AG20443 (cell line): ENCODE measurements at places on chromosomes 6 and 20.

- no peak for DNase-seq
These were observed 154.6 kb upstream of the SOX4 start for GRCh38 chr6:21438986-21439352.

DNA sequence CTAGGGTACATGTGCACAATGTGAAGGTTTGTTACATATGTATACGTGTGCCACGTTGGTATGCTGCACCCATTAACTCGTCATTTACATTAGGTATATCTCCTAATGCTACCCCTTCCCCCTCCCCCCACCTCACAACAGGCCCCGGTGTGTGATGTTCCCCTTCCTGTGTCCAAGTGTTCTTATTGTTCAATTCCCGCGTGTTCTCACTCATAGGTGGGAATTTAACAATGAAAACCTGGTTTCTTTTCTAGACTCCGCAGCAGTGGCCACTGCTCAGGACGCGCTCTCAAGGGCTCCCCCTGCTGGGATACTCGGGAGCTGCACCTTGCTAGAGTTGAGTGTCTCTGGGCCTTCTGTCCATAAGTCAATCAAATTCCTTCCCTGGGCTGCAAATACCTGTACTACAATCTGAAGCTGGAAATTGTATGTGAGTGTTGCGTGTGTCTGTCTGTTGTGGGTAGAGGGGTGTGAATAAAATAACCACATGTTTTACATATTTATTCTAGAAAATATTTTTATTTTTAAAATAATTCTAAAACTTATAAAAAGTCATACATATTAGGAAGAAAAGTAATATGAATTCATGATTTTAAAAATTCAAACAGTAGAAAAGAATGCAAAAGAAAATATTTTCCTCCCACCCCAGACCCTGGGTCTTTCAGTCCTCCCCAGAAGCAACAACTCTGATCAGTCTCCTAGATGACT, 8.2 kb upstream of the CEP250 start:
- peak; percentile 81 for DNase-seq

- DNase-seq, result no peak
These were observed 4.9 kb downstream of the SDCBP2 start for GRCh38 chr20:1323830-1324597.

GRCh38 chr6:112362027-112362795, 15.1 kb downstream of the RFPL4B start:
- no peak for DNase-seq

DNA sequence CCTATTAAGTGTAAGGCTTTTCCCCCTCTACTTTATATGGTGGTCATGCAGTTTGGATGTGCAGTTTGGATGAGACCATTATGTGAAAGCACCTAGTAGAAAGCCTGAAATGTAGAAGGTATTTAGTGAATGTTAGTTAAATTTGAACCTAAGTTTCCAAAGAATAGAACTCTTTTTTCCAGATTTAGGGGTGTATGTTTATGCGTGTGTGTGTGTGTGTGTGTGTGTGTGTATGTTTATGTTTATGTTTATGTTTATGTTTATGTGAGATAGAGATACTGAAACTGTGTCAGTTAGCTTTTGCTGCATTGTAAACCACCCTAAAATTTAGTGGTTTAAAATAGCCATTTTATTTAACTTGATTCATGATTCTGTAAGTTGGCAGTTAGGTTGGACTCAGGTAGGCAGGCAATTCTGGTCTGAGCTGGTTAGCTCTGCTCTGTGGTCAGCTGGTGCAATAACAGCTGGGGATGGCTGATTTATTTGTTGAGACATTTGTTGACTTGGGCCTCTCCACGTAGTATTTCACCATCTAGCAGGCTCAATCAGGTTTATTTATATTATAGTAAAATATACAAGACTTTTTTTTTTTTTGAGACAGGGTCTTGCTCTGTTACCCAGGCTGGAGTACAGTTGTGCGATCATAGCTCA, 54.0 kb downstream of the STK4 start:
- DNase-seq, result no peak

GRCh38 chr6:140809694-140810101, 1323.0 kb upstream of the GJE1 start:
- no peak for DNase-seq

- no peak for DNase-seq
These were observed 92.5 kb downstream of the SLC24A3 start for GRCh38 chr20:19304886-19305415.

- peak; percentile 48 for DNase-seq
These were observed 221.2 kb downstream of the FNDC1 start for GRCh38 chr6:159390381-159390780.

- DNase-seq, result no peak
These were observed 145.8 kb downstream of the MRPL14 start for GRCh38 chr6:43981363-43981990.

DNA sequence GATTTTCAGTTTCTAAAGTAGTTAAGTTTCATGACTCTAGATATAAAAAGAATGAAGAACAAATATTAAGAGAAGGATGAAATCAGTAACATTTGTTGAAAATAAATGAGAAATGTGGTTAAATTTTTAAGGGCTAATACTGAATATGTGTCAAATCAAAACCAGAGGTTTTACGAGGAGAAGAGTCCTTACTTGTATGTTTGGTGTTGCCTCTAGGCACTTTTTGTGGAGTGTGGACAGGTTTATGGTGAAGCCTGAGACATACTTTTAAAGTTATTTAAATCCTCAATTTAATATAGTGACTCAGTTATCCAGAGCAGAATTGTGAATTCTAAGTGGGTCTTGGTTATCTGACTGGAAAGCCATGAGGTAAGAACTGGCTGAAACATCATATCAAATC, 68.7 kb downstream of the COL19A1 start:
- DNase-seq, result no peak

GRCh38 chr6:153621491-153621890, 417.5 kb upstream of the OPRM1 start:
- DNase-seq, result no peak

DNA sequence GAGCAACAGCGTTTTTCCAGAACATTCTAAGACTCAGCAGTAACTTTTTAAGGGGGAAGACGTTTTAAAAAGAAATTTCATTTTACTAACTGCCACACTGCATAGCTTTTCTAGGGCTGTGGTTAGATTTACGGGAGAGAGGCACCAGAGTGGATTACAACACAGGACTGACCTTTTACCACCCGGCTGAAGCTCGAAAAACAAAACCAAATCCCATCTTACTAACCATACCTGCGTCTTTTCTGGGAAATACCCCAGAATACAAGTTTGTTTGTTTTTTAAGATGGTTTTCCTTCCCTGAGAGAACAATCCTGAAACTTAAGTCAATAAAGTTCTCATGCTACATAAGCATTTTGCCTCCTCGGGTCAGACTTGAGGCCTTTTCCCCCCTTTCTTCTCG, 209.3 kb upstream of the SOX4 start:
- DNase-seq, result peak; percentile 47

GRCh38 chr6:24428615-24429014, 25.9 kb downstream of the MRS2 start:
- DNase-seq, result peak; percentile 32

GRCh38 chr6:160386869-160387530, 38.8 kb downstream of the SLC22A3 start:
- no peak for DNase-seq

GRCh38 chr20:50373674-50374286, 136.4 kb upstream of the PTPN1 start:
- no peak for DNase-seq

DNA sequence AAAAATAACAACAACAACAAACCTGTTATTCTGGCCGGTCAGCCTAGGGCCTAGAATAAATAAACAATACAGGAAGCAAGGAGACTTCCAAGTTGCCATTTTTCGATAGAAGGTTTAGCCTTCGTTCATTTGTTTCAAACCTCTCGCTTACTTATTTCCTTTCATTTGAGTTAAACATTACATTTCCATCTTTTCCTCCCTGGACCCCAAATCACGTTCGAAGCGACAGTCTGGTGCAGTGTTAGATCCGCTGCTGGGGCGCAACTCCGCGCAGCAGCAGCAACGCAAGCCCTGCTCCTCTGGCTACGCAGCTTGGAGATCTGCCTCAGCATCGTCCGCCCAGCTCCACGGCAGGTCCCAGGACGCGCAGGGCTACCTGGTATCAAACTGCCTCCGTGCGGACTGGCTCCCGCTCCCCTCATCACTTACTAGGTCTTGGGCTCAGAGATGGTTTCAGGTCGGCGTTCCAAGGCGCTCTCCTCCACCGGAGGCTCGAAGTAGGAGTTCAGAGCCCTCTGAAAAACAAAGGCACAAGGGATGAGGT, 530 bp downstream of the TDP2 start:
- peak; percentile 55 for DNase-seq

DNA sequence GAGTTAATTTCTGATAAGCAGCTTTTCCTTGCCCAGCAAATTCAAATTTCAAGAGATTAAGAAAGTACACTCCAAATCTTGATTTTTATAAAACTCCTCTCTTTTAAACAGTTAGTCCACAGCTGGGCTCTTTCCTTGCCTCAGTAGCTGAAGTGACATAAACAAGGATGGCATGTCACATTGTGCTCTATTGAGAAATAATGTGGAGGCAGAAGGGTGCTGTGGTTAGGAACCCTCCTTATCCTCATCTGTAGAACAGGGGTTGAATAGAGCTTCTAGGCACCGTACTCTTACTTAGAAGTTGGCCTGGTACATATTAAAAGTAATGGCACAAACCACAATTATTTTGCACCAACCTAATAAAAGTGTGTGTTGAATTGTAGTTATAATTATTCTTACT, 70.3 kb downstream of the RSPO3 start:
- DNase-seq, result no peak

DNA sequence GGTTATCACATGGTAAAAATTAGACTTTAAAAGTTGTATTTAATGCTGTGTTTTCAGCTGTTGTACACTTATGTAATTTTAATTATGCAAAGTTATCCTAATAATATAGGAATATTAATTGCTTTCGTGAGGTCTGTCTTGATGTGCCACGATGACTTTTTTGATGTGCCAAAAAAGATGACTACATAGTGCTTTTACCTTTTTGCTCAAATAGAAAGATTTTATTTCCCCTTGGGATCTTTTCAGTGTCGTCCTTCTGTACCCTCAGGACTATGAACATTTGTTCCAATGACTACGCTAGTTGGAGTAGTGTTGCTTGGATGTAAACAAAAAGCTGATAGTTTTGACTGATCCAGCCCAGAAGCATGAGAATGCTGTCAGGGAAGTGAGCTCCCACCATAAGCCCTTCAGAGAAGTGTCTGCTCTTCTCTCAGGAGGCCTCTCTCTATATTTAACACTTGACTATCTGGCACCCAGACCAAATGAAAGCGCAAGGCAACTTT, 1.2 kb upstream of the CD164 start:
- DNase-seq, result no peak

DNA sequence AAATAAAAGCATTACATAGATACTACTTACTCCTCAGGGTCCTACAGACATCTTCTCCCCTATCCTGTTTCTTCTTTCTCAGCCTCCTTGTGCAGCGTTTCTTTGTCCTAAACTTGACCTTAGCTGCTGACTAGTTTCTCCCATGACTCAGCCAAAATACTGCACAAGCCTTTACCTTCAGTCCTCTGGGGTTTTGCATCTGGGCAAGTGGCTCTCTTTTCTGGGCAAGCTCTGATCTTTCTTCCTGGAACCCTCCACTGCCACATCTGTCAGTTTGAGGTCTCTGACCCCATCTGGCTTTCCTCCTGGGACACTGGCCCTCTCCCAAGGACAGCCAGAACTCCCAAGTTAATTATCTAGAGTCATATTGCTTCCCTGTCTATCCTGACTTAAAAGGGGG, 838.4 kb downstream of the DHX35 start:
- peak; percentile 70 for DNase-seq

DNA sequence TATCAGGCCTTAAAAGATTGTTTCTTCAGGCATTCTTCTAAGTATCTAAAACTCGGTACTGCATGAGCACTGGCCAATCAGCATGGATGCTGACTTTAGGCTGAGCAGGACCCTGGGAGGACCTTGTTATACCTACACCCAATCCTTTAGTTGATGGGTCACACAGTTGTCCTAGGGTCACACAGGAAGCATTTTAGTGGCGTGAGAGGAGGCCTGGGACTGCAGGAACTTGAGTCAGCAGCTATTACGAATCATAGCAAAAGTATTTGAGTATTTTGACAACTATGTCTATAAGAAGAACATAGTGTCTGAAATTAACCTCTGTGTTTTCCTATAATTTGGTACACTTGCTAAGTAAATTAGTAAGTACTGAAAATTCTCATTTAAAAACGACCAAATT, 741.4 kb downstream of the HACE1 start:
- DNase-seq, result peak; percentile 18

GRCh38 chr6:36345681-36346466, 9.2 kb upstream of the BNIP5 start:
- DNase-seq, result no peak

DNA sequence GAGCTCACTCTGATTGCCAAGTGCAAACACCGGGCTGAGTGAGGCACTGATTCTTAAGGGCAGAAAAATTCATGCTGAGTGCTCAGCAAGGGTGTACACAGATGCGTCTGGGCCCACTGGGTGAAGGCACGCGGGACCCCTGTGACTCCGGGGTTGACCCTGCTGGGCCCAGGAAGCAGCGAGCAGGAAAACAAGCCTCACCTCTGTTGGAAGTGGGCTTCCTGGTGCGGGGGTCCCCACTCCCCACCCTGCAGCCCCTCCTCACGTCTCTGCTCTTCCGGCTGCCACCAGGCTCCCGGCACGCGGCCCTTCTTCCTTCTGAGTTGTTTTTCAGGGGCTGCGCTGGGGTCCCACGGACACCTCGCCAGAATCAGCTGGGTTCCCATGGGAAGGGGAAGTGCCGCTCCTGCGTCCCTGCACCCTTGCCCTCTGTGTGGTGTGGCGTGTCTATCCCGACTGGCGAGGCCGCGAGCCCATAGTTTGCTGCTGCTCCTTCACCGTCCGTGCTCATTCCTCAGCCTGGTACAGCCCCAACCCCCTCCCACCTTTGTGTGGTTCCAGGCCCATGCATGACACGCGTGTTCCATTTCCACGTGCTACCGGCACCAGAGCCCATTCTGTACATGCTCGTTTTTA, 80.6 kb upstream of the BHLHE23 start:
- no peak for DNase-seq

DNA sequence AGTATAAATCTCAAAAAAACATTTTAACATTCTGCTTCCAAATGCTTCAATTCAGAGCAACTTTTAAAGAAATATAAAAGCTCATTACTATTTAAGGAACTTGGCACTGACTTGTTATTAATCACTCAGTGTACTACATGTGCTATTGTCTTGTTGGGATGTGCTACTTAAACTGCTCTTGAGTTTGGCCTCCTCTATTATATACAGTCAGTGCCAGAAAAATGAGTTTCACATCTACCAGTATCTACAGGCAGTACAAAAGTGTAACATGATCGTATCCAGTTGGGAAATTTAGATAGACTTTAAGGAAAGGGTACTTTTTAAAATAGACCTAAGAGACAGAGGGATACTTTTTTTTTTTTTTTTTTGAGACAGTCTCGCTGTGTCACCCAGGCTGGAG, 627.3 kb upstream of the SLC35B3 start:
- no peak for DNase-seq

GRCh38 chr20:4326195-4327065, 311.1 kb upstream of the RNF24 start:
- DNase-seq, result no peak
